ENCODE measurements at places on chromosomes 13 and 19.

DNA sequence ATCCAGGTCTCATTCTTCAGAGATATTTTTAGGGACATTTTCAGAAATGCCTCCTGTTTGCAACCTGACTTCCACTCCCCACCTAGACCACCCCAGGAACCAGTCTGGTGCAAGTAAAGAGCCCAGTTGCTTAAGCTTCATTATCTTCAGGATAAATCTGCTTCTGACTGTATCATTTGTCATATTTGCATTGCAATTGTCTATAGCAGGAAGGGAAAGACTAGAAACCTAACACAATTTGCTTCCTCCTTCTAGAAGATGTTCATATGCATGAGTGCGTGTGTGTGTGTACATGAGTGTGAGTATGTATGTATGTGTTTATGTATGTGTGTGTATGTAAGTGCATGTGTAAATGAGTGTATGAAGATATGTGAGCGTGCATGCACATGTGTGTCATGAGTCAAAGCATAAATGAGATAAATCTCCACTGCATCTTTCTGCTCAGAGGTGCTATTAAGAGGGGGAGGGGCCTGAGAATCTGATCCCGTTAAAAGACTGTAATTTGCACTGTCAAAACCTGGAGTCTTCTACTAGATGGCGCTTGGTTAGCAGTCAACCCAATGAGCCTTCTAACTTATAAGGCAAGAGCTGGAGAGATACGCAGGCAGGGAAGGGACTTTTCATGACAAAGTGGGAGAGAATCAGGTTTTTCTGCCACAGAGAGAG, 178.8 kb upstream of the KL start:
- DNase-seq: no peak

DNA sequence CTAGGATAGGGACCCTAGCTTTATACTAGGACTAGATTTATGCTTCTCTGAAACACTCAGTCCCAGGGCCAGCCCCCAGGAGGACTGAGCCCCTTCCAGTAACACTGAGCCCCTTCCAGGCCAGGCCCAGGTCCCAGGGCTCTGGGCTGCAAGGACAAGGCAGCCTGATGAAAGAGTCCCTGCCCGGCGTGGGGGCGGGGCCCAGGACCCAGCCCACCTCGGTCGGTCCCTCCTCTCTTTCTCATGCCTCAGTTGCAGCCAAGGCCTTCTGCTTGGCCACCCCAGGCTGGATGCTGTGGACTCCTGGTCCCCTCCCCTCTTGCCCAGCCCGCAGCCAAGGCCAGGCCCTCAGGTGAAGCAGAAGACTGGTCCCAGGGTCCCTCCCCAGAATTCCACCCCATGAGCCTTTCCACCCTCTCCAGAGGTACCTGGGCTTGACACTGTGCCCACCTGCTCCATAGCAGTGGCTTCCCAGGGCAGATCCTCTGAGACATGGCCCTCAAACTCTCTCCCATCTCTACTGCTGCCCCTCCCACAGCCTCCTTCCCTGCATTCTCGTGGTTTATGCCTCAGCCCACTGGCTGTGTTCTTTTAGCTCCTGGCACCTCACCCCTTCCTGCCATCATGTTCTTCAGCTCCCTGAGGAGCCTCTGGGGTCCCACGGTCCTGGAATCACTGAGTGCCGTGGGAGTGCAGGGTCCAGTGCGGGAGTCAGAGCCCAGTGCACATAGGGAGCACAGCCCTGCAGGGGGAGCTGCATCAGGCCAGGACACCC, 53.6 kb upstream of the C1QTNF9B start:
- no peak for DNase-seq

DNA sequence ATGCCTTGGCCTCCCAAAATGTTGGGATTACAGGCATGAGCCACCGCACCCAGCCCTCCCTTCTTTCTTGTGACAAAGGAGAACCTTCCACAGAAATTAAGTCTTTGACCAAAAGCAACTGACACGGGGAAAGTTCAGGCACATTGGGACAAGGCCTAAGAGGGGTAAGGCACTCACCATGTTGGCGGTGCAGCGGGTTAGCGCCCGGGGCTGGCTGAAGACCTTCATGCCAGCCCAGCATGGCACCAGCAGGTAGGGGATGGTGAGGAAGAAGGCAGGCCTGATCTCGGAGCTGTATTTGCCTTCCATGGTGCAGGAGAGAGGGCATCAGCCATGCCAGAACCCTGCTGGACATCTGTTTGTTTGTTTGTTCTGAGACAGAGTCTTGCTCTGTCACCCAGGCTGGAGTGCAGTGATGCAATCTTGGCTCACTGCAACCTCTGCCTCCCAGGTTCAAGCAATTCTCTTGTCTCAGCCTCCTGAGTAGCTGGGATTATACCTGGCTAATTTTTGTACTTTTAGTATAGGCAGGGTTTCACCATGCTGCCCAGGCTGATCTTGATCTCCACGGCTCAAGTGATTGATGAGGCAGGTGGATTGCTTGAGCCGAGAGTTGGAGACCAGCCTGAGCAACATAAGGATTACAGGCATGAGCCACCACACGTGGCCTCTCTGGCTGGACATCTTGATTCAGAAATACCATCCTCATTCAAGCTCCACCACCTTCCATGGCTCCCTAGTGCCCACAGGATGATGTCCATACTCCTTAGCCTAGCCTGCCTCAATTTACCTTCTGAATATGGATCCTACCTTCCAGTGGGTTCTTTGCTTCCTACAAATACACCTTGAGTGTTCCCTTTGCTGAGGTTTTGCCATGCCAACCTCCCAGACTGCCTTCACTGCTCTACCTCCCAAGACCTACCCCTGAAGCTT, 4.4 kb downstream of the TM6SF2 start:
- no peak for DNase-seq

GRCh38 chr19:11767633-11768133, 883 bp downstream of the ZNF441 start:
- no peak for DNase-seq

DNA sequence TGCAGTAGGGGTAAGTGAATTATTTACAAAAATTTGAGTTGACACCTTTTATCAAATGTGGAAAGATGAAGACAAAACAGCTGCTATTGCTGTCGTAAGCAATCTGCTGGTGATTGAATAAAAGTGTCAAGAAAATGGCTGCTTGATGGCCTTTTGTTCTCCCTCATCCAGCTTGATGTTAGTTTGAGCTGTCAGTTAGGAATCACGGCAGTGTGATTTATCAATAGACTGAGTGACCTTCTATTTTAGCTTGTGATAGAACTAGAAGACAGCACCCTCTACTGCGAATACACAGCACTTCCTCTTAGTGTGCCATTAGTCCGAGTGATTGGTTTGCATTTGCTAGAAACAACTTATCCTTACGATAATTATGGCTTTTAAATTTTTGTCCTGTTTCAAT, 76.3 kb downstream of the MZT1 start:
- no peak for DNase-seq

- no peak for DNase-seq
Observed at GRCh38 chr13:104616990-104617389, 1550.8 kb upstream of the SLC10A2 start.

DNA sequence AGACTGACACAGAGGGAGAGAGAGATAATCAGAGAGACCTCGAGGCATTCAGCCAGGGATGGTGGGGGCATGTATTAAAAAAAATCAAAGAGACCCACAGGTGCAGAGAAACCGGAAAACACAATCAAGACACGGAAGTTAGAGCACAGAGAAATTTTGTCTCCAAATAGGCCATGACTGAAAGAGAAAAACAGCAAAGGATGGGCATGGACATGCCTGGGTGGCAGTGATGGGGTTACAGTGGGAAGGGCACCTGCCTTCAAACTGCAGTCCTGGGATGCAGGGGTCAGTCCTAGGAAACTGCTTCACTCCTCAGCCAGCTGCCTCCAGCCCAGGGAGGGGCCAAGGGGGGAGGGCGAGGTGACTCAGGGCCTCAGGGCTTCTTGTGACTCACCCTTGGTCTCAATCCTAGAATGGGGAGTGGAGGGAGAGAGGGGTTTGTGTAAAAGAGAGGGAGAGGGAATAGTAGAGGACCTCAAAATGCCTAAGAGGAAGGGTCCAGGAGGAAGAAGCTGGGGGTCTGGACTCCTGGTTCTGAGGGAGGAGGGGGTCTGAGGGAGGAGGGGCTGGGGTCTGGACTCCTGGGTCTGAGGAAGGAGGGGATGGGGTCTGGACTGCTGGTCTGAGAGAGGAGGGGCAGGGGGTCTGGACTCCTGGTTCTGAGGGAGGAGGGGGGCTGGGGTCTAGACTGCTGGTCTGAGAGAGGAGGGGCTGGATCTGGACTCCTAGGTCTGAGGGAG, 3.6 kb upstream of the KCNN4 start:
- no peak for DNase-seq

GRCh38 chr13:29621051-29621800, 25.7 kb upstream of the SLC7A1 start:
- DNase-seq: no peak

DNA sequence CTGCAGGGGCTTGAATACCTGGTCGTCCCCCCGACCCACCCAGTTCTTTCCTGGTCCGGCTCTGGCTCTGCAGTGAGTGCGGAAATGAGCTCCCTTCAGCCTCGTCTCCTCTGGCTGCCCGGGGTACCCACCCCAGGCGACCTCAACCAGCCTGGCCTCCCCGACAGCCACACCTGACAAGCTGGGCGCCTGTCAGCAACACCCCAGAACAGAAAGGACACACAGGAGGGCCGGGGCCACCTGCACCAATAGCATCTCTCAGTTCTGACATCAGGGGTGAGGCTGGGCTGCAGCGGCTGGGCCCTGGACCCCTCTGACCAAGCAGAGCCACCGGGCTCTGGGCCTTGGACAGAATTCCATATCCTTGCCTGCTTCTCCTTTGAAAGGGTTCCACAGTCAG, 19.7 kb downstream of the SUGP1 start:
- no peak for DNase-seq

- DNase-seq: no peak
Observed at GRCh38 chr13:35947315-35947714, 183.9 kb downstream of the DCLK1 start.

DNA sequence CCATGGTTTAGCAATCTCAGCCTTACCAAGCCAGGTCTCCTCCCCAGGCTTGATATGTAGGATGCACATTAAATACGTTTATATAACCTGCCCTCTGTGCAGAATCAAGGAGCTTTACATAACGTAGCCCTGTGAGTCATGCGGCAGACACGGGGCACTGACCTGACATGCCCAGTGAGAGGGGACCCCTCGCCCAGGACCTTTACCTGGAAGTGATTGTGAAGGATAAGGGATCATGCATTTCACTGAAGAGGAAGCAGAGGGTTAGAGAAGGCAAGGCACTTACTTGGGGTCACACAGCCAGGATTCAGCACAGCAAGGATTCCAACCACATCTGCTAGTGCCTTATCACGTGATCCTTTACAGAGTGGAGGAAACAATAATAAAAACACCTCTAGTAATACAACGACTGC, 18.9 kb upstream of the FOSB start:
- no peak for DNase-seq

- DNase-seq: no peak
Observed at GRCh38 chr19:17021328-17021727, 5.3 kb downstream of the CPAMD8 start.

GRCh38 chr13:25677956-25678355, 306.2 kb downstream of the ATP8A2 start:
- DNase-seq: no peak

GRCh38 chr19:43465468-43466120, at the start of gene LYPD3:
TSS of gene LYPD3 (minus strand) at chr19:43465608. CDS start at chr19:43465571, 37 bp downstream.
- no peak for DNase-seq

DNA sequence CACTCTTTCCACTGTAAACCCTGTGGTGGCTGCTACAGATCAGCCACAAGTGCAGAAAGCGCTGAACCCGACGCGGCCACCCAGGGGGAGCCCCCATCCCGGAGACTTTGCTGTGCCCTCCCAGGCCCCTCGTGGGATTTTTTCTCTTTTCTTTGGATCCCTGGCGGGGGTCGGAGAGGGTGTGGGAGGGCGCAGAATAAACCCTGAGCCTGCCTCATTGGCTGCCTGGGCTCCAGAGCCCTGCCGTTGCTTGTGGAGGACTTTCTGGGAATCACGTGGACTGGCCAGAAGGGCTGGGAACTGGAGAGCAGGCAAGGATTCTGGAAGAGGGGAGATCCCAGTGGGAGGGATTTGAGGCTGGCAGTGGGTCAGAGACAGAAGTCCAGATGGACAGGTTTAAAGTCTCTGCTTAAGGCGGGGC, 24.9 kb downstream of the GADD45B start:
- no peak for DNase-seq

- DNase-seq: no peak
Observed at GRCh38 chr13:24644036-24644435, 36.2 kb upstream of the ATP12A start.

DNA sequence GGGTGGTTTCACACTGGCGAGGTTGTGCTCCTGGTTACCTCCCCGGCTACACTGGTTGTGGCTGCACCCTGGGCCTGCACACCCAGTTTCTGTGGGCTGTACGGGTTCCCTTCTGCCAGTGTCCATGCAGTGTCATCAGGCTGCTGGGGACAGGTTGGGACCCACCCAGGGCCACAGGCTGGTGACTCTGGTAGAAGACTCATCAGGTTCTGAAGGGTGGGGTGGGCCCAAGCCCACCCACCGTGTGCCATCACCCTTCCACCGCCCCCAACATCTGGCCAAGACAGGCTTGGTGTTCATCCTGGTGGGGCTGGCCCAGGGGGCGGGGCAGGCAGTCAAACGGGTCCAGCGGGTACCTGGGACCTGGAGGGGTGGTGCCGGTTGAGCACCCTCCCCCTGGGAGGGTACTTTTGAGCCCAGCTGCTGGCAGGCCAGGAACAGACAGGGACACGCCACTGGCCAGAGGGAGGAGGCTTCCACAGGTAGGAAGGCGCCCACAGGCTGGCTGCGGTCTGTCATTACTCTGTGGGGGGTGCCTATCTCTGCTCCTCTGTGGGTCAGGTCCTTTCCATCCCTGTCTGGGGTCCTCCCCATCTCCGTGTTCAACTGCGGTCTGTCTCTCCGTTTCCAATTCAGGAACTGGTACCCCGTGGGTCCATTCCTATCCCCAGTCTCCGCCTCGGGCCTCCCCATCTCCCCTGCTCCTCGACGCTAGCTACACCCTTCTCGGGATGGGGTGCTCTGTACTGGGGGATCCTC, at the start of gene RNF225:
RNF225 (plus strand) TSS at position 437 of the 759 bp plus-strand sequence. CDS start 434 bp downstream, outside the sequence.
- DNase-seq: no peak

DNA sequence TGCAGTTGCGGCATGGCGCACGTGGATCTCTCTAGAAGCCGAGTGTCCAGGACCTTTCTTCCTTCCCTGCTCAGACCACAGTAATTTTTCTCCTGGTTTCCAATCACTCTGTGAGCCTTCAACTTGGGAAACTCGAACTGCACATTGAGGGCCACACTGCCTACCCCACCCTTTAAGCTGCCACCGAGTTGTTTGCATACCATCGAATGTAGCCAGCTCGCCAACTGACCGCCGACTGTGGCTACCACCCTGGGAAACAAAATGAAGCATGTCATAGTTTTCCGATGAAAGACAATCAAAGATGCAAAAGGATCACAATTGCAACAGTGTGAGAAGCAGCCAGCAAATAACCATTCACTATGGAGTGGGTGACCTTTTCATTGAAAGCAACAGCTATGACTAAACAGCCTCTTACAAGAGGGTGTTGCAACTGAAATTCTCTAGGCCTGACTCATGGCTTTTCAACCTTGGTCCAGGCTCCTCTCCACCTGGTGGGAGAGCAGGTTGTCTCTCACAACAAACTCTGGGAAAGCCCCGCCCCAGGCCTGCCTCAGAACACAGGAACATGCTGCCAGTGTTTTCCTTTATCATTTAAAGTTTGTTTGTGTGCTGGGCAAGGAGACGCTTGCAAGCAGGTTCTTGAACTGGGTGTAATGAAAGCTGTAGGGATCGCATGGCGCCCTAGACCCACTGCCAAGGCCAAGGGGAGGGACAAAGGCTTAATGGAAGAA, 141.7 kb upstream of the SERP2 start:
- DNase-seq: no peak

GRCh38 chr19:30169196-30169900, 202.8 kb upstream of the ZNF536 start:
- no peak for DNase-seq
